NCI-H226 (cell line): ENCODE measurements at places on chromosomes 11 and 22.

GRCh38 chr22:32515084-32515483 is 40.5 kb downstream of the FBXO7 start:
- DNase-seq, result no peak

- DNase-seq, result peak; percentile 95
Measured at GRCh38 chr11:64854534-64855502, 10.4 kb upstream of the CDC42BPG start.

DNA sequence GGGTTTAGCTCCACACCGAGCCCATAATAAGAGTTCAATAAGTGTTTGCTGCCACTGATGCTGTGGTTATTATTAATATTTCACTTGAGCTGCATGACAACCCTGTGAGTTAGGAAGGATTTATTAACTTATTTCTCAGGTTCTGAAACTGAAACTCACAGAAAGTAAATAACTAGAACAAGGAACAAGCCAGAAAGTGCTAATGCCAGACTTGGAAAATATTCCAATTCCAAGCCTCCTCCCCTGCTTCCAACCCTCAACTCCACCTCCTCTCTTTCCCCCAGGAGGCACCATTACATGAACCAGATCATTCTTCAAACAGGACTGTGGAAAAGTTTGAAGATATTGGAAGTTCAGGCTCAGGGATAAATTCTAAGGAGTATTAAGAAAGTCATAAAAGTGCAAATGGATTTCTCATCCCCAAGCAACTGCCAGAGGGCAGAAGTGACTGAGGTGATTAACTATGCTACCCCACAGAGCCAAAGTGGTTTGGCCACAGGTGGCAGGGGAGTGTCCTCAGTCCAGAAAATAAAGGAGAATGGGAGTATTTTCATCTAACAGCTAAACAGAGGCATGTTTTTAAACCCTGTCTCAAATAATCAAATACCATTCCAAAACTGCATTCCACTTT is 3.2 kb upstream of the FJX1 start:
- DNase-seq, result no peak

DNA sequence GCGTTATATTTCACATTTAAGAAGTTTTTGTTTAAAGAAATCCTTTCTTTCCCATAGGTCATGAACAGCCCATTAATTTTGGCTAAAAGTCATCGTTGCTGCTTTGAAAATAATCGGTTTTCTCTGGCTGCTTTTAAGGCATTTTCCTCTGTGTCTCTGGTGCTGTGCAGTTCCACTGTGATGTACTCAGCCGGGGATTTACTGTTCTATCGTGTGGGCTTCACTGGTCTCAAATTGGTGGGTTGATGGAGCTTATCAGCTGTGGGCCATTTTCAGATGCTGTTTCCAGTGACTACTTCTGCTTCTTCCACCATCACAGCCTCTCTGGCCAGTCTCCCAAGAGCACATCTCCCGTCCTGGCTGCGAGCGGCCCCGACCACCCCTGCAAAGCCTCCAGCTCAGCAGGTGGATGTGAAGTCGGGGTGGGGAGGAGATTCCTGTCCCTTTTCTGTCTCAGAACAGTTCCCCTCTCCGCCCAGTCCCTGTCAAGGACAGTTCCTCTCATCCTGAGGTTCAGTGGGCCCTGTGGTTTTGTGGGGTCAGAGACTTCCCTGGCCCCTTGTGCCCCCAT is 20.3 kb downstream of the IFITM10 start:
- no peak for DNase-seq

DNA sequence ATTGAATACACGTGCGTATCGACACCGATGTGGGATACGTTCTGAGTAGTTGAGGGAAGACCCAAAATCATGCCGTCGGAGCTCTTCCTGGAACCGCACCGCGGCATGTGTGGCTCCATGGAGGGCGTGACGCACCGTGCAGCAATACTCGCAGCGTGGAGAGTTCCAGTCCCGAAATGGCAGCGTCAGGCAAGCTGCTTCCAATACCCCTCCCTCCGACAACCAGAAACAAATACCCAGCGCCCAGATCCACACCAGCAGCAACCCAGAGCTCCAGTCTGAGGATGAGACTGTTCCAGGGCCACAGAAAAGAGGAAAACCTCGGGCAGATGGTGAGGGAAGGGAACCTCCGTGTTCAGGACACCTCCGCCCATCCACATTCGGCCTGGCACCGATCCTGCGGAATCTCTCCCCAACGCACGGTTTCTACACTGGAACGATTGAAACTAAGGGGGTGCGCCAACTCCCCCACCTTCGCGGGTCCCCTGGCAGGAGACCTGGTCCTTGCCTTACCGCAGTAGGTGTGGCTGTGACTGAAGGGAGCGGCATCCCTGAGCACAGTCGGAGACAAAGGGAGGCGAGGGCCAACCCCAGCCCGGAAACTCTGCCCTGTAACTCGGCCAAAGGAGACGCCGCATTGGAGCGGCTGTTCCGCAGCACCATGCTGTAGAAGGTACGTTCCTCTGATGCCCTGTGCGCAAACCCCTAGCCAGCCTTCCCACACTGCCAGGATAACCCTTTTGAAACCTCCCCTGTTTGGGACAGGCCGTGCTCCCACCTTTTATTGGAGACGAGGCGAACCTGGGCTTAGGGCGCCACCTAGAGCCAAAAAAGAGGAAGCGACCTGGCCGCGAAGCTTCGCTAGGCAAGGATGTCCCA is 28.2 kb downstream of the DBX1 start:
- peak; percentile 18 for DNase-seq

- no peak for DNase-seq
Measured at GRCh38 chr11:83472806-83473205, 186.6 kb upstream of the CCDC90B start.

GRCh38 chr22:48152164-48152775 is 1389.8 kb downstream of the TBC1D22A start:
- no peak for DNase-seq

GRCh38 chr22:41429232-41429950 is 17.2 kb downstream of the TOB2 start:
- no peak for DNase-seq

- no peak for DNase-seq
Measured at GRCh38 chr11:134120921-134121526, 52.2 kb downstream of the JAM3 start.

- DNase-seq, result no peak
Measured at GRCh38 chr11:73019996-73020395, 122.1 kb downstream of the FCHSD2 start.

DNA sequence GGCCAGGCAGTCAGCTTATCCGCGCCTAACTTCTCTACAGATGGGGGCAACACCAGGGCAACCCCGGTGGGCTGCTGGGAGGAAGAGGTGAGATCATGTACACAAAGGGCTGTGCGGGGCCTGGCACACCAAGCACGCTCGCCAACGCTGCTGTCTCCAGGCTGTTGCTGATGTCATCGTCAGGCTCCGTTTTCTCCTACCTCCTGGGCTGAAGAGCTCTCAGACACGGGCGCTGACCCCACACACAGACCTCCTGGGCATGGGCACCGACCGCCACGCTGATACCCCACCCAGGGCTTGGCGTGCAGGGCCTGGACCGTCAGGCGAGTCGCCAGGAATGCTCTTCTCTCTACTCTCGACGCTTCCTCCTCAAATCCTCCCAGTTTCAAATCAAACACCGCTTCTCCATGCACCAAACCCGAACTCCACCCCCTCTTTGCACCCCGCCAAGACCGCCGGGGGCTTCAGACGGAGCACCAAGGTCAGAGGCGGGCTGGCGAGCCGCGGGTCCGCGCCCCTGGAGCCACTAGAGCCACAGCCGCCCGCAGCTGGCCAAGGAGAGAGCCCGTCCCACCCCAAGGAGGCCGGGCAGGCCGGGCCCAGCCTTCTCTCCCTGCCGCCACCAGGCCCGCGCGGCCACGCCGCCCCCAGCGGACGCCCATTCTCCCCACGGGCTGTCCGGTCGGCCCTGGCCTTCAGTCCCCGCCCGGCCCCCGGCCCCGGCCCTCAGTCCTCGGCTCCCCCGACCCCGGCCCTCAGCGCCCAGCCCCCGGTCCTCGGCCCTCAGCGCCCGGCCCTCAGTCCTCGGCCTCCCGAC is 772 bp downstream of the SBF1 start:
- DNase-seq, result no peak

DNA sequence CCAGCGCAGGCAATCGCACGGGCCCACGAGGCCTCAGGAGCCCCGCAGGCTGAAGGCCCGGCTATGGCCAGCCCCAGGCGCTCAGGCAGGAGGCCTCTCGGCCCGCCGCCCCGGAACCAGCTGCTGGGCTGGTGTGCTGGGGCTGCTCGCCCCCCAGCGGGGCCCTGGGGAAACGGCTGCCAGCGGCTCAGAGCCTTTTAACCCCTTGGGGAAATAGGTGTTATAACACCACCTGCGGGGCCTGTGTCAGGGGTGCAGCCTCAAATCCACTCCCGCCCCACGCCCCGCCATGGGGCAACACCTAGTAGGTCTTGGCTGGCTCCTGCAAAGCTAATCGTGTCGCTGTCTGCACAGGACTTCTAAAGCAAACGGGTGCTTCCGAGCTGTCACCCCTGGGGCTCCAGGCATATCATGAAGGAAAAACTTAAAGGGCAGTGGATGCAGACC is 237.4 kb downstream of the TTC28 start:
- DNase-seq, result peak; percentile 68

GRCh38 chr11:5090668-5091067 is 21.3 kb downstream of the OR52E1 start:
- no peak for DNase-seq

GRCh38 chr11:720642-721246 is 14.7 kb downstream of the EPS8L2 start:
- DNase-seq, result no peak

- DNase-seq, result no peak
Measured at GRCh38 chr22:50576070-50576469, 2.2 kb downstream of the CPT1B start.

- no peak for DNase-seq
Measured at GRCh38 chr11:44387415-44387814, 77.5 kb upstream of the ALX4 start.
